ENCODE measurements at places on chromosomes 7 and 10. TPM values are rescaled to one million over a fixed set of nuclear protein-coding genes. Genes with fewer than 3 reads are reported as not detected.

GRCh38 chr7:88151119-88151790 is 68.6 kb downstream of the SRI start:
- no peak for DNase-seq

Gene CHRM2
- not detected for total RNA-seq

Gene AUTS2
- total RNA-seq = 4.6 TPM

Gene CYP26C1
- total RNA-seq = 0.02 TPM

GRCh38 chr10:79182781-79183467 is 114.2 kb downstream of the ZMIZ1 start:
- DNase-seq = peak; percentile 83

Gene ZNF365
- 10.8 TPM for total RNA-seq

- no peak for DNase-seq
Observed at GRCh38 chr7:113561446-113561845, 357.4 kb downstream of the PPP1R3A start.

DNA sequence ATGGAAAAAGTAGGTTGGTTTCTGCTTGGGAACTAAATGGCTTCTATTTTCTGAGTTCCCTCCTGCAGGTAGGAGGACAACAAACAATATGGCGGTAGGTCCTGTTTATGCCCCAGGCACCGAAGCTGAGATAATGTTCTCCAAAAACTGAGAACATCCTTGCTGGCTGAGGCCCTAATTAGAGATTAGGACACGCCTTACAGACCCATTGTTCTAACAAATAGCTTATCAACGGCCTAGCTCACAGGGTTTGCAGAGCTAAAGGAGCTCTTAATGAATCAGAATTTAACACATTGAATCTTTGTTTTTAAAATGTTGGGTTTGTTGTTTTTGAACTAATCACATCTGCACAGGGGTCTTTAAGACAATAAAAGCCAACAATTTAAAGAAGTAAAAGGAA is 37.0 kb downstream of the HTR5A start:
- no peak for DNase-seq

DNA sequence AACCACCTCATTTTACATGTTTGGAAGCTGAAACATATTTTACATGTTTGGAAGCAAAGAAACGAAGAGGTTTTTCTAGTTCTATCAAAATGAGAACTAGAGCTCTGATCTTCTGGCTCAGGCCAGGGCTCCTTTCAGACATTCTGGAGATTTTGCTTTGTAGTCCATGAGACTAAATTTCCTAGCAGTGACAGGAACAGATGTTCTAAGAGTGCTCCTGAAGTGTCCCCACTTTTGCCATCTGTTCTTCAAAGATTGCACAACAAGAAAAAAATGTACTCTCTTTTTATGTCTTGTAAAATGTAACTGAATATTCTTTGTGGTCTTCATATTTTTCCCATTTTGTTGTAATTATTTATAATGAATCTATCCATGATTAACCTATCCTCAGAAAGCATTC is 196.4 kb upstream of the PCLO start:
- no peak for DNase-seq

GRCh38 chr10:74683621-74684364 is 142.6 kb upstream of the KAT6B start:
- no peak for DNase-seq

Gene FAM24B
- not detected for total RNA-seq

Gene PARP12
- total RNA-seq = 19.6 TPM

- peak; percentile 78 for DNase-seq
Observed at GRCh38 chr10:63630085-63630930, 109.1 kb downstream of the REEP3 start.

- no peak for DNase-seq
Observed at GRCh38 chr10:51838471-51838870, 139.1 kb upstream of the CSTF2T start.

DNA sequence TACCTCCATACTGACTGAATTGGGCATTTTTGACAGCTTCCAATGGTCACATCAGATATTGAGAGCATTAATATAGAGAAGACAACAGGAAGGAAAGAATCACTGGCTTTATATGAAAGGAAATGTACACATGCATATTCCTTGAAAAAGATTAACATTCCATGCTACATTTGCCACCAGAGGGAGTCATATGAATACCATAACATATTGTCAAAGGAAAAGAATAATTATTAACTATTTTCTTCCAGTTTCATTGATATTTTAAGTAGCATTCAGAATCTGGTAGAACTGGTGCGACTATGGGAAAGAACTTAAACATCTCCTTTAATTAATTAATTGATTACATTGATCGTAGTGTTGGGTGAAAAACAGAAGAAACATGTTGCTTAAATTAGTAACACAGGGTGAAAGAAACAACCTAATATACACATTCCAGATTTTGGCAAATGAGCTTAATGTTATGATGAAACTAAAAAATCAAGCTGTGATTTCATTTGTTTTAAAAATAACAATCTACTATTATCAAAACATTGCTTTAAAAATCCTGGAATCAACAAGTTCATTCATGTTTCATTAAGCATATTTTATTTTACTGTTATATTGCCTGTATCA is 71.5 kb downstream of the GPR85 start:
- DNase-seq = peak; percentile 16

GRCh38 chr10:78768041-78768835 is 300.5 kb upstream of the ZMIZ1 start:
- no peak for DNase-seq

DNA sequence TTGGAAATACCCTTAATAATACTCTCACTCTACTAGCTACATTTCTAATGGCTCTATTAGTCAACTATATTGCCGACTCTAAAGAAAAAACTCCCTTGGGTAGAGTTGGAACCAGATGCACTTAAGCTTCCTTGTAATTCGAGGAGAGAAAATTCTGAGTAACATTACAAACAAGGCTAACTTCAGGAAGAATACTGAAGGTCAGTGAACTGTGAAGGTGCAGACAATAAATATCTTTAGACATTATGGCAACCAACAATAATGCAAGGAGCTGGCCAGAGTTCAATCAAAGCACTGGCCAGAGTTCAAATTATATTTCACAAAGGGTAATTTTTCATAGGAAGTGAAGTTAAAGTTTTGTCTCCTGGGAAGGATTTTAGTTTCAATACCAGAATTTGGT is 40.7 kb upstream of the MRLN start:
- DNase-seq = no peak

Gene SPDYE8
- total RNA-seq = not detected

All from A172 (cell line).